ENCODE measurements at places on chromosomes 2 and 18.
A peak's percentile ranks its signal among the peaks of the same experiment; 100 is the strongest.

GRCh38 chr2:157245846-157246764, 11.4 kb upstream of the GALNT5 start:
- no peak for DNase-seq

DNA sequence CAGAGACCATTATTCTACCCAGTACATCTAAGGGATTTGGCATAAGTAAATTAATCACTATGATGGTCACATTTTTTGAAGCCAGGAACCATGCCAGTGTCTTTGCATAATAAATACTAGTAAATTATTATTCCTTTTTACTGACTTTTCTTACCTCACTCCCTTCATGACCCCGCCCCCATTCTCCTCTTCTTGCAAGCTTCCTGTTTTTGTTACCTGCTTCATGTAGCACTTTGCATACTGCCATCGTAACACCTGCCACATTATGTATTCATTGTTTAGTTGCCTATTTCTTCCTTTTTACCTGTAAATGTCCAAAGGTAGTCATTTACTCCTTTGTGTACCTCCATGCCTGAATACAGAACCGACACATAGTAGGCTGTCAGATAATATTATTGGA, 309.5 kb downstream of the KIAA1328 start:
- no peak for DNase-seq

GRCh38 chr18:62490967-62491695, 31.7 kb upstream of the ZCCHC2 start:
- no peak for DNase-seq

- DNase-seq, result peak; percentile 33
These were observed 11.6 kb upstream of the EIF2AK2 start for GRCh38 chr2:37168217-37168981.

GRCh38 chr2:207083361-207084110, 82.2 kb downstream of the KLF7 start:
- no peak for DNase-seq

DNA sequence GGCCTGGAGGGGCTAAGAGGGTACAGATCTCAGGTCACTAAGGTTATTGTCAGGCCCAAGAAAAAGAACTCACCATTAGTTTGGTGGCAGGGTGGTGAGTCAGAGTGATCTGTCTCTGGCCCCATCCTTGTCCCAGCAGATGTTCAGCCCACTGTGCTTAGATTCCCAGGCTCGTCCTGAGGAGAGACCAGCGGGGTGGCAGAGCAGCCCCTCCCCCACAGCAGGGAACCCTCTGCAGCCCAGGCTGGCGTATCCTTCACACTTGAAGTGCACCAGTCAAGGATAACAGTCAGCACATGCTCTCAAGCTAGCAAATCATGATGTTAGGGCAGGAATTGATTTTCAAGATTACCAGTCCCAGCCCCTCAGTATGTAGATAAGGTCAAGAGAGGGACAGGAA, 43.1 kb downstream of the TMEM185B start:
- DNase-seq, result no peak

- no peak for DNase-seq
These were observed 10.8 kb upstream of the CRYBA2 start for GRCh38 chr2:219003979-219004378.

DNA sequence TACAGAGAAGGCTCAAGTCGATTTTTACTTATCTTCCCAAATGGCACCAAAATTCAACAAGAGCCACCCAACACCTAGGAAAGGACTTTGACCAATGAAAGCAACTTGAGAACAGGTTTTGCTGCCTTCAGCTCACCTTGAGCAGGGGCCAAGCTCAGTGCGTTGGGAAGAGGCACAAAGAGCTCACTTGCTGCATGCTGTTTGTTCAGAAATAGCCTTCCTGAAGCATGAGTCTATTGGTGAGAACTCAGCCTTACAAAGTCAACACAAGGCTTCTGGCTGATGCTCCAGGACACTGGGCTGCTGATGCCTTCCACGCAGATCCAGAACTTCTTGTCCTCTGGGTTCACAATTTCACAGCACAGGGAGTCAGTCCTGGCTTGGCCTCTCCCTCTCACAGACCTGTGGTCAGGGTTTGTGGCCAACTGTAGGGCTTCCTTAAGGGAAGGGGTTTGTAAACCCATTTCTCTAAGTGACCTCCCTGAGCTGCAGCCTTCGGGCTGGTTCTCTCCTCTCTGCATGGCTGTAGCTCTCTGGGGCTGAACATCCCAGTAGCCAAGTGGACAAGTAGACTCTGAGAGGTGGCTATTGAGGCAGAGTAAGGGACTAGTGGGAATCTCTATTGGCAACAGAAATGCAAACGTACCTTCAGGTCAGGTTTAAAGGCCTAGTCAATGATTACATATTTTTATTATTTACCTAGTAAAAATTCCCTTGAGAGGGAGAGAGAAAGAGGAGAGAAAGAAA, 124.7 kb upstream of the GATA6 start:
- no peak for DNase-seq

DNA sequence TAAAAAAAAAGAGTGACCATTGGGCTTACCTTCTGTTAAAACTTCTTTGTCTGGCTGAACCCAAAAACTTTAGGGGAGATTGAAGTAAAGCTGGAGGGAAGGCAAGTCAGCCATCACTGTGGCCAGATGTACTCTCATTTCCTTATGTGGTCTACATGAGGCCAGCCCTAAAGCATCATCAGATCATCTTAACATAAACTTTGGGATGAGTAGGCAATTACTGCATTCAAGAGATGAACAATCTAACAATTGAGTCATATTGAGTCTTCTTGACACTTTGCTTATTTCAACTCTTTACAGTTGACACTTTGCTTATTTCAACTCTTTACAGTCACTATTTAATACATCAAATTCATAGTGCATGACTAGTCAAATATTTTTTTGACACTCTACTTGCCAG, 155.6 kb downstream of the QPCT start:
- no peak for DNase-seq

- DNase-seq, result peak; percentile 84
These were observed 60.3 kb upstream of the AGPS start for GRCh38 chr2:177332026-177332991.

DNA sequence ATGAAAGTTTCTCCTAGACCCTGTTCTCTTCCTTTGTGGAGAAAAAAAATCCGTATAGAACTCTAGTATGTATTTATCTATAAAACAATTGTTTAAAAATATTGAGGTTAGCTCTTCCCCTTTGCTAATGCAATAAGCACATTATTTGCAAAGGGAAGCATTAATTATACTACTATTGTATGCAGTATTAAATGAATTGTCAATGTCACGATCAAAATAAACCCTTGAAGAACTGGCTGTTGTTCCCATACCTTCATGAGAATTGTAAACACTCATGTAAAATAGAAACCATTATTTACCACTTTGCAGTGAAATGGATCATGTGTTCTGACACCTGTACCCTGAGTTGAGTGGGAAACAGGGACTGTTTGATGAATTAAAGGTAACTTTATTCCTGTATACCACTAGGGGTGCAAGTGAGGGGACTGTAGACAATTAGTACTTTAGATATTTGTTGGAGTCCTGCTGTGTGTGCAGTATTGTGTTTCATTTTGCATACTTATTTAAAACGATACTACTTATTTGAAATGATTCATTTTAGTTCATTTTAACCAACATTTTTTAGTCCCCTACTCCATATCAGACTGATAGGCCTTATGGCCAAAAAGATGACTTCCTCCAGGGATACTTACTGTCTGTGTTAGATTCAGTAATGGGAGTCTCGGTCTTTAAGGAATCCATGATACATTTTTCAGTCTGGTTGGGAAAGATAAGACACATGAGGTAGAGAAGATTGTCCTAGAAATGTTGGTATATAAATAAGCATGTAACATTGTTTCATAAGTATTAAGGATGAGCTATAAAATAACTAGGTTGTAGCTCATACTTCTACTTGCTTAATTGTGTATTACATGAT, 7.9 kb downstream of the PKP4 start:
- DNase-seq, result peak; percentile 21

- DNase-seq, result no peak
These were observed 173.3 kb downstream of the ANKRD44 start for GRCh38 chr2:197137231-197137630.

- DNase-seq, result no peak
These were observed 70.3 kb downstream of the ARL4C start for GRCh38 chr2:234426616-234427015.

DNA sequence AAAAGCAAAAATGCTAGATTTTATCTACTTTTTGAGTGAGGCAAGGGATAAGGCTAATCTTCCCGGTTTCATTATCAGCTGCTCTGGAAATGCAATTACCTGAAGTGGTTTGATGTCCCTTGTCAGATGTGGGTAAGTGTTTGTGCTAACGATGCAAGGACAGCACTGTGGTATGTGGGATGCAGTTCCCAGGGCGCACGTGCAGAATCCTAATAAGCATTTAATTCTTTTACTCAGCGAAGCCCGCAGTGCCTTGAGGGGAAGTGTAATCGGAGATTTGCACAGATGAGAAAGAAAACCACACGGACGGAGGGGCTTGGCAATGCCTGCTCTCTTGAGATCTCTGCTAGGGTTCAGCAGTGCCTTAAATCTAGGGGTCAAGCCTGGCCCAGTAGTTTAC, 108.5 kb upstream of the LYPD6 start:
- DNase-seq, result no peak

GRCh38 chr2:157052685-157053224, 204.8 kb upstream of the GALNT5 start:
- DNase-seq, result no peak

GRCh38 chr2:47109680-47110079, 45.4 kb downstream of the STPG4 start:
- no peak for DNase-seq

DNA sequence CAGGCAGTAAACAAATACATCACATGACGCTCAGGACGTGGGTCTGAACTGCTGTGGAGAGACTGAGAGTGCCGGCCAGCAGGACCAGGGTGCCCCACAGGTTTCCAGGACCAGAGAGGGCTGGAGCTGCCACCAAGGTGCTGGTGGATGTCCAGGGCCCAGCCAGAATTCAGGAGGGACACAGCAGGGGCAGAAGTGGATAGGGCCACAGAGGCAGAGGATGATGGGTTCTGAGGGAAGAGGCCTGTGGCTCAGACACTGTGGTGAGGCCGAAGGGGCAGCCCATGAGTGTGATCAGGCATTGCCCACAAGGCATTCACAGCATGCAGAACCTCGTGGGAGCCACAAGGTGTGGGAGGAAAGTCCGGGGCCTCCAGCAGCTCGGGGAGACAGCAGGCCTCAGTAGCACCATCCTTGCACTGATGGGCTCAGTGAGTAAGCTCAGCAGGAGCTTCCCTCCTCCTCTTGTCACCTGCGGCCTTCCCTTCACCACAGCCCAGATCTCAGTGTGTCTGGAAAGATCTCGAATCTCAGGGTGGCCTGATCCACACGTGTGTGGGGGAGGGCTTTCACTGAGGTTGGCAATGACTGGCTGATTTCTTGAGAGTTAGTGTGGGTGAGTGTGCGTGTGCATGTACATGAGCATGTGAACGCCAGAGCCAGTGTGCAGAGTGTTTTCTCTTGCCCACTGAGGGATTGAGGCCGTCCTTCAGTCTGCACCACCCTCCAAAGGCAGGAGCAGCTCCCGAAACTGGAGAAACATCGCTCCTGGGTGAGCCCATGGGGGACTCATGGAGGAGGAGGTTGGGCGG, 181.8 kb upstream of the RAB6C start:
- no peak for DNase-seq

DNA sequence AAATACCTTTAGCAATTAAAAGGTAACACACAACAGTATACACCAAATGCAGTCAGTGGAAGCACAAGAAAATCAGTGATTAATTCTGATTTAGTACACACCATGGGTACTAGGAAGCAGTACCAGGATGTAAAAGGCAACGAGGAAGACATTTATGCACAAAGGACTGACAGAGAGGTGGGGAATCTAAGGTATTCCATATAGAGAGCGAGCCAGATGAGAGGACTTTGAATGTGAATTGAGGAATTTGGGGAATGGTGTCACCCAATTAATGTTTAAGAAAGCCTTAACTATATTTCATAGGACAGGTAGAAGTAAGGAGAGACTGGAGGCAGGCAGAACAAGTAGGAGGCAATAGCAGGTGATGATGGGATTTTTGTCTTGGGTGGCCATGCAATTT, 11.7 kb downstream of the CPS1 start:
- no peak for DNase-seq

- DNase-seq, result no peak
These were observed 73.8 kb upstream of the CDCA7 start for GRCh38 chr2:173280853-173281252.

GRCh38 chr18:23825496-23825895, 136.2 kb downstream of the LAMA3 start:
- DNase-seq, result no peak

- no peak for DNase-seq
These were observed 26.3 kb downstream of the MEX3C start for GRCh38 chr18:51171223-51171622.

- no peak for DNase-seq
These were observed 121.5 kb upstream of the MYCN start for GRCh38 chr2:15818881-15819280.

DNA sequence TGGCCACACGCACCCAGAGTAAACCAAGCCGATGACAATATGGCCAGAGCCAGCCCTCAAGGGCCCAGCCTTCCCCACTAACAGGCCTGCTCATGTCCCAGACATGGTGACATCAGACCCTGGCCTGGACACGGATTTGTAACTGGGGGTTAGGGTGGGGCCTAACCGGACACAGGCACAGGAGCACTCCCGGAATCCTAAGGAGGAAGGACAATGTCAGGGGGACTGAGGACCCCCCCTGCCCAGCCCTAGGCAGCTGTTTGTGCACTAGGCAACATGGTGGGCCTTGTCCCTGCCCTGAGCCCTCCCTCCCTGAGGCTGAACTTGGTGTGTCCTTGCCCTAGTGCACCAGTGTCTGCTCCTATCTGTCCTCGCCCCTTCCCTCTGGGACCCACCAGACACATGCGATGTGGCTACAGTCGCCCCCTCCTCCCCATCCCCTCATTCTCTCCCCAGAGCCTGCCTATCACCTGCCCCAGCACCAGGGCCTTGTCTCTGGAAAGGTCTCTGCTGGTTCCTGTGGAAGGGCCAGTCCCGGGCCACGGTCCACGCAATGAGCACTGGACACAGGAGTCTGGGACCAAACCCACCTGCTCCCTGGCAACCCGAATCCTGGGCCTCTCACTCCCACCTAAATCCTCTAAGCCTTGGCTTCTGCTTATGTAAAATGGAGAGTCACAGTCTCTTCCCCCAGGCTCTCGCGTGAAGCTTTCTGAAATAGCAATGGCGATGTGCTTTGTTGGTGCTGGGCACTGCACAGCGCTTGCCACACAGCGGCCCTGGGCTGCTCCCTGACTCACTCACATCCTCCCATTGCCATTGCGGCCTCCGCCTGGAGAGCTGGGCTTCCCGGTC, 76.5 kb upstream of the RAB6C start:
- DNase-seq, result no peak

DNA sequence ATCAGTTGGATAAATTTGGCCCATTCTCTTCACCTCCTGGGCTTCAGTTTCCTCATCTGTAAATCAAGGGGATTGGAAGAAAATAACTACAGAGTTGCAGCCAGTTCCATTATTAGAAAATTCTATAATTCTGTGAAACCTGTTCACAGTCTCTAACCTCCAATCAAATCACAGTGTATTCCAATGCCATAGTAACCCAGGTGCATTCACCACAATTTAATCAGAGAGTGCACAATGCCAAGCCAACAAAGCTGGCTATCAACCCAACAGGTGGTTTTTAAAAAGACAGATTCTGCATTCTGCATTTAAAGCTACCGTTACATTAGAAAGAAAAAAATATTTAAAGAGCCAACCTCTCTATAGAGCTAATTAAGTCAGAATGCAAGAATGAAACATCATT, 308.6 kb downstream of the RNF144A start:
- DNase-seq, result no peak

GRCh38 chr2:43518181-43518580, 77.7 kb downstream of the THADA start:
- DNase-seq, result no peak

GRCh38 chr2:230891509-230891908, 26.8 kb downstream of the ITM2C start:
- DNase-seq, result no peak

GRCh38 chr2:11842336-11842735, 95.9 kb downstream of the LPIN1 start:
- DNase-seq, result peak; percentile 26
